DMS 273 treated with DMSO at 0.1 percent for 48 hours (cell line): ENCODE measurements at places on chromosomes 3 and 15.

GRCh38 chr3:14371573-14372474 is 30.6 kb upstream of the SLC6A6 start:
- no peak for DNase-seq

GRCh38 chr3:21830541-21830940 is 79.5 kb upstream of the ZNF385D start:
- DNase-seq, result no peak

DNA sequence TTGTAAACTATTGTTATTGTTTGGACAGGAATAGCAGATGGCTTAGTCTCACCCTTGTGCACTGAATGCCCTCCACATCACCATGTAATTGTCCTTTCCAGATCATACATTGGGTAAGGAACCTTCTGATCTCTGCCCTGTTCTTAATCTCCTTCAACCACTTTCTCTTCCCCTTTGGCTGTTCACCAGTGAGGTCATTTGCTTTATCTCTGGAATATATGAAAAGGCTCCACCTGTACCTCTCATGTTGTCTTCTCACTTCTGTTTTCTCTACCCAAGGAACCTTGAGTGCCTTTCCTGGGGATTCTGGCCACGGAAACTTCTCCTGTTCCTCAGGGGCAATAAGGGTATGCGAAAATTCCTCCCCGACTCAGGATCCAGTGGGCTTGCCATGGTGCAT is 28.5 kb downstream of the MCTP2 start:
- no peak for DNase-seq

DNA sequence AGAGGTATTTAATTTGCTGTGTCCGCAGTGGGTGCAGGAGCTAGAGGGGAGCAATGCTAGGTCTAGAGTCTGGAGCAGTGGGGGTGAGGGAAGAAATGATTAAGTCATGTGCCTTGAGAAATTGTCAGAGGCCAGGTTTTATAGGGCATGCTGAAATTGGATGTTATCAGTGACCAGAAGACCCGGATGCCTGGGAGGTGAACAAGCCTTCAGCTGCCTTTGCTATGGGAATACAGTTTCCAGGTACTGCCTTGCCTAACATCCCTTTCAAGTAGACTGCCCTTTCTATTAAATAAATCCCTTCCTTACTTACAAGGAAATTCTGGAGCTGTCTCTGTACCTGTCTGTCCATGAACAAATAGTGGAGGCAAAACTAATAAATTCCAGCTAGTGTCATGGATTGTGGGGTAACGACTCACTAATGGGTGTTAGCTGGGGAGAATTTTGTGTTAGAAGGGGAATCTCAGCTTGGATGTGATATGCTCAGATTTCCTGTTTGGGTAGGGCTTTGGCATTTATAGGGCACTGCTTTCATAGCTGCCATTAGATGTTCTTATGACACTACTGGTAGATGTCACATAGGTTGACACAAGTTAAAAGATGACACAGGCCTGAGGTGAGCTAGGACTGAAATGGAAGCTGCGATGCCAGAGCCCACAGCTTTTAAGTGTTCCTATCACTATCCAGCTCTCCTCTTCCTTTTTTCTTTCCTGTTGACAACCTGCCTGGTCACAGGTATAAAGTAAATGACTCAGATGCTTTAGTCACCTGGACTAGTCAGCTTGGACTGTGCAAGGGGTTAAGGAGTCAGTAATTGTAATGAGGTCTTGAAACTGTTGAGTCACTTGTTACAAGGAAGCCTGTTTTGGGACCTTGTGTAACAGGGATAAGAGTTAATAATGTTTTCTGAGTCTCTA is 21.3 kb downstream of the CHD2 start:
- DNase-seq, result no peak

DNA sequence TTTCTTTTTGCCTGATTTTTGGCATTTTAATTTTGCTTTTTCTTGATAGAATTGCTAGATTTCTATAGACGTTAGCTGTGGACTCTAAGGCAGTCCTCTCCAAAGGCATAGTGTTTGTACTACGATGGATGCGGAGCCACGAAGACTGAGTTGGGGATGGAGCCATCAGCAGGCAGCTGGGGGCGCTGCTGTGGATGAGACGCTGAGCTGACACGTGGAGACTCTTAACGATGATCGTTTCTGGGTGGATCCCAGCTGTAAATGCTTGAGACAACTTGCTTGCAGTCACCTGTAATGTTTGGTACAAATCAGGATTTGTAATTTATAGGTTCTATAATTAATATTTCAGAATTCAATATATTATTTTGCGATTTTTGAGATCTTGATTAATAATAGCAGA is 13.3 kb upstream of the PPP1R2 start:
- DNase-seq, result no peak

DNA sequence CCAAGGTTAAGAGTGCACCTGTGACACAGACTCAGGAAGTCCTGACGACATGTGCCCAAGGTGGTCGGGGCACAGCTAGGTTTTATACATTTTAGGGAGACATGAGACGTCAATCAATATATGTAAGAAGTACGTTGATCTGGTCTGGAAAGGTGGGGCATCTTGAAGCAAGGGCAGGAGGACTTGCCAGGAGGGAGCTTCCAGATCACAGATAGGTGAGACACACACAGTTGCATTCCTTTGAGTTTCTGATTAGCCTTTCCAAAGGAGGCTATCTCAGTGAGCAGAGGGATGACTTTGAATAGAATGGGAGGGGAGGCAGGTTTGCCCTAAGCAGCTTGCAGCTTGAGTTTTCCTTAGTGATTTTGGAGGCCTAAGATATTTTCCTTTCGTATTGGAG is 257.4 kb downstream of the CGGBP1 start:
- DNase-seq, result no peak

DNA sequence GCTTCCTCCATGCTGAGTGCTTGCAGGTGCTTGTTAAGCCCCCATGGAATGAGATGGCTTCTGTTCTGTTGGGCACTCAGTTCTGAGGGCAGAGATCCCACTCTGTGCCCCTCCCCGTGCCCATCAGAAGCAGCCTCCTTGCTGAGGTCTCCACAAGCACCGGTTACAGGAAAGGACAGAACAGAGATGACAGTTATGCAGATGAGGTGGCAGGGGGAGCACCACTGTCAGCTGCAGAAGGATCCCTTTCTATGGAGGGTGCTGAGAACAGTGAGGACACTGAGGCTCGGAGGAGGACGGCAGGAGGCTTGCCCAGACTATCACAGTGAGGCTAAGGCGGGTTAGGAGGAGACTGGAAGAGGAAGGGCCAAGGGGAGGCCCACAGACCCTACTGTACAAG is 12.4 kb downstream of the CACNA2D2 start:
- DNase-seq, result no peak

- no peak for DNase-seq
Measured at GRCh38 chr3:33937628-33938027, 139.2 kb downstream of the PDCD6IP start.

DNA sequence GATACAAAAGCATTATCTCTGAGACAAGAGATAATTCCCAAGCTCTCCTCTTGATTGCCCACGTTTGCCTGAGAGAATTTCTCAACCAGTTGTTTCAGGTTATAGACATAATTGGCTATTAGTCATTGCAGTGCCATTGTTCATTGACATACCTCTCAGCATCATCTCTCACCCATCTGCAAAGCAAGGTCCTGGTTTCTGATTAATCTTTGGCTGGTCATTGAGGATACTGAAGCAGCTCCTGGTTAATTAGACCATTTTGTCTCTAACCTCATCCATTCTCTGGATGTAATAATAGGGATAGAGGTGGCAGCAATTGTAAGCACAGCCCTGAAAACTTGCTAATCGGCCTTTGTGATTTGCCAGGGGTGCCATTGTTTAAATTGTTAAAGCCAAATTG is 104.2 kb downstream of the CNTN6 start:
- no peak for DNase-seq

DNA sequence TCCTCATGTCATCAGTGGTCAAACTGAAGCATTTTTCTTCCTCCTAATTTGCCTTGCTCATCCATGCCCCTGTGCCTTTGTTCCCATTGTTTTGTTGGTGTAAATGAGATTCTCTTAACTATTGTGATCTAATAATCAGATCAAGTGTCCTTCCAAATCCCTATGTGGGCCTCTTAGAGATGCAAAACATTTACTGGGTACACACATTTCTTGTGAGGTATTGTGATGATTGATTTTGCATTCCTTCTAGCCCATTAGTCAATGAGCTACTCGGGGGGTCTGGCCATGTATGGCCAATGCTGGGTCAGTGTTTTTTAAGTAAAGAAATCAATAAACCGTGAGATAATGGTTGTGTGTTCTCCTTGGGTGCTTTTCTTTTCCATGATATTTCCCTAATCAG is 580.4 kb downstream of the VGLL3 start:
- DNase-seq, result no peak

- no peak for DNase-seq
Measured at GRCh38 chr3:157311633-157312375, 124.8 kb upstream of the PTX3 start.

- no peak for DNase-seq
Measured at GRCh38 chr3:31925271-31925630, 55.8 kb downstream of the OSBPL10 start.

- DNase-seq, result no peak
Measured at GRCh38 chr3:31924610-31925270, 56.3 kb downstream of the OSBPL10 start.

DNA sequence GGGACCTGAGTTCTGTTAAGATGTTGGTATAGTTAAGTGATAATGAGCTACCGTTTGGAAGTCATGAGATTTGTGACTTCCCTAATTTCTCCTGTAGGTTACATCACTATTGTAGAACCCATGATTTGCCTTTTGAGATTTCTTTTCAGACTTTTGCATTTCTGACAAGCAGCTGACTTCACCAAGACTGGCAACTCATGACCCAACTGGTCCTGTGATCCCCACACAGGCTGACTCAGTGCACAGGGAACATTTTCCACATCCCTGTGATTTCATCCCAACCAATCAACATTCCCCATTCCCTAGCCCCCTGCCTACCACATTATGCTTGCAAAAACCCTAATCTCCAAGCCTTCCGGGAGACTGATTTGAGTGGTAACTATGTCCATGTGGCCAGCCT is 242.1 kb upstream of the PDZRN3 start:
- no peak for DNase-seq

GRCh38 chr15:64775551-64776401 is at the start of gene RBPMS2:
Gene RBPMS2 (minus strand): TSS chr15:64775589. CDS start chr15:64775319, 270 bp downstream.
- no peak for DNase-seq

DNA sequence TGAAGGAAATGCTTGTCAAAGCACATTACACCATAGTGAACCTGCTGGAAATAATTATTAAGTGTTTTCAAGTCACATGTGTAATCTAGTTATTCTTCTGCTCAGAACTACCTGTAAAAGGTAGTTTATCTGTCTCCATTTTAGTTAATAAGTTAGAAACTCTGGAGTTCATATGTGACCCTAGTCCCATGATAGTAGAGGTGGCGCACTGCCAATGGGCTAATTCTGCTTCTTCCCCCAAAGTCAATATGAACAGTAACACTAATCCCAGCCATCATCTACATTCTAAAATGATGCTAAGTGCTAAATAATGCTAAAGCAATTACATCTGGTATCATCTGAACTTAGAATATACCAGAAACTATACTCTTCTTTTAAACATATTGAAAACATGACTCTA is 361.0 kb upstream of the NECTIN3 start:
- no peak for DNase-seq

DNA sequence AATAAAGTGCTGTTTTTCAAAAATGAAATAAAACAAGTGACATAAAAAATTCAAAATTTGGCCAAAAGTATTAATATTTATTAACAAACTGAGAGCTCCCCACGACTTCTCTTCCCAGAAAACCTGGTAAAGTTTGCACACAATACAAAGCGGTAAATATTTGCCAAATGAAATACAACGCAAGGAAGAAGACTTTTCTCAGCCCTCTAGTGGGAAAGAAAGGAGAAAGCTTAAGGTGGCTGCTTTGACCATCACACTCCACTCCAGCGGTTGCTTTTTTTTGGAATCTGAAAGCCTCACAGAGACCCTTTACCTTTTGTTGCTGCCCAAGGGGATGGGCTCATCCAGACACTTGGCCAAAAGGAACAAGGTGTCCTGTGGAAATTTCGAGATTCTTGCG is 1.1 kb upstream of the GK5 start:
- no peak for DNase-seq

DNA sequence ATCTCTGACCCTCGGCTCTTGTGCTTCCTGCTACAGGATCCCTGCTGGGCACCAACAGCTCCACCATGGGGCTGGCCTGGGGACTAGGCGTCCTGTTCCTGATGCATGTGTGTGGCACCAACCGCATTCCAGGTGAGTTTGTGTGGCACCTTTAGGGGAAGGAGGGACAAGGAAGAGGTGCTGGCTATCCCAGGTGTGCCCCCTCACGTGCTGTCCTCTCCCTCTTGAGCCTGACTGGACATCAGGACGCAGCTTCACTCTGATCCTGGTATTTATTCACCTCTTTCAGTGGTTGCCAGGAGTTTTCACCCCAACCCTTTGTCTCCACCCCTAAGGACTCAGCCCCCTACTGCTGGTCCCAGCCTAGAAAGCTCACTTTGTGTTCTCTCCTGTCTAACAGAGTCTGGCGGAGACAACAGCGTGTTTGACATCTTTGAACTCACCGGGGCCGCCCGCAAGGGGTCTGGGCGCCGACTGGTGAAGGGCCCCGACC is 960 bp downstream of the THBS1 start:
- no peak for DNase-seq

DNA sequence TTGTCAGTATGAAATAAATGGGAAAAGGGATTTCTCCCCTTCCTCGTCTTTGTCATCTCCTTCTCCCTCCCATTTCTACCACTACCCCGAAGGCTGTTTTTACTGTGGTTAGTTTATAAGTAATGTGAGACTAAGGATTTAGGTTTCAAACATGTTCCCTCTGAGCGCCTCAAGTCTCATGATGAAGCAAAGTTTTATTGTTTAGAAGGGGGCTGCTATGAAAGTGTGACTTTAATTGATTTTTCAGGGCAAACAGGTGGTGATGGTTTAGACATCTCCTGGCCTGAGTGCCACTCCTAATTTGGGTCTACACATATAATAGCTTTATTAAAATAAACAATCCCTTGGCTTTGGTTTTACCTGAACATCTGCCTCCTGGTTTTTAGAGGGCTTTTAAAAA is 185.5 kb downstream of the MCTP2 start:
- no peak for DNase-seq
